ENCODE measurements at places on chromosomes 6 and 20. TPM values are rescaled to one million over a fixed set of nuclear protein-coding genes. Genes with fewer than 3 reads are reported as not detected.

- peaks cover 22% of the 10 kb centered on the region for H3K36me3 ChIP-seq
- no peak for DNase-seq
- peaks cover 6% of the 10 kb centered on the region for H3K27me3 ChIP-seq
- no peak overlapping the region for H3K27ac ChIP-seq
- H3K4me3 ChIP-seq = no peak overlapping the region
These were observed 24.6 kb downstream of the TBX18 start for GRCh38 chr6:84739866-84740208.

PCSK2 gene
- not detected for total RNA-seq

- no peak for DNase-seq
- no peaks in the 10 kb centered on the region for H3K27me3 ChIP-seq
- H3K36me3 ChIP-seq = no peaks in the 10 kb centered on the region
- H3K4me1 ChIP-seq = peaks cover 60% of the 10 kb centered on the region
These were observed 189.7 kb upstream of the JAG1 start for GRCh38 chr20:10863337-10864060.

OSBPL2 gene
- 44.4 TPM for total RNA-seq

NRSN1 gene
- not detected for total RNA-seq

RUNX2 gene
- 14.0 TPM for total RNA-seq

GRIK2 gene
- total RNA-seq = 8.2 TPM

- peaks cover 5% of the 10 kb centered on the region for H3K36me3 ChIP-seq
- no peaks in the 10 kb centered on the region for H3K4me1 ChIP-seq
These were observed 33.0 kb downstream of the SLCO4A1 start for GRCh38 chr20:62675156-62675876.

MGME1 gene
- 15.1 TPM for total RNA-seq

ADGRB3 gene
- total RNA-seq = 1.5 TPM

DNA sequence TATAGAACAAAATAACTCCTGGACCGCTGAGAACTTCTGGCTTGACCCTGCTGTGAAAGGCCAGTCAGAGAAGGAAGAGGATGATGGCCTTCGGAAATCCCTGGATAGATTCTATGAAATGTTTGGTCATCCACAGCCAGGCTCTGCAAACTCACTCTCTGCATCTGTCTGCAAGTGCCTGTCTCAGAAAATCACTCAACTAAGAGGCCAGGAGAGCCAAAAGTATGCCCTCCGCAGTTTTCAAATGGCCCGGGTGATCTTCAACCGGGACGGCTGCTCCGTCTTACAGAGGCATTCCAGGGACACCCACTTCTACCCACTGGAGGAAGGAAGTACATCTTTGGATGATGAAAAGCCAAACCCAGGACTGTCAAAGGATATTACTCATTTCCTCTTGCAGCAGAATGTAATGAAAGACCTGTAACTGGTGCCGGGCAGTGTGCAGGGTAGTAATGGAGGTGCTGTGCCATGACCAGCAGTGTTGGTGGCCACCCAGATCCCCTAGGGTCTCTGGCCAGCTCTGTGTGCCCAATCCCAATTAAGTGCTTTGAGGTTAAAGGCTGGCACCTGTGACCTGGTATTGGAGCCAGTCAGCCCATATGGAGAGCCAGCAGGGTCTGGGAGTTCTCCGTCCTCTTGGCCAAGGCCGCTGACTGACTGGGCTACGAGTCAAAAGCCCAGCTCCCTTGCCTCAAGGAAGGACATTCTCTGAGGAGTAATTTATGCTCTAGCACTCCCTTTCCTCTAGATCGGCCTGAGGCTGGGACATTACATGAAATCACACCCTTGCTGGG is 87.1 kb downstream of the TRMT6 start:
- peaks cover 3% of the 10 kb centered on the region for H3K36me3 ChIP-seq
- no peak overlapping the region for H3K27ac ChIP-seq
- DNase-seq = no peak

BMP5 gene
- total RNA-seq = not detected

DNA sequence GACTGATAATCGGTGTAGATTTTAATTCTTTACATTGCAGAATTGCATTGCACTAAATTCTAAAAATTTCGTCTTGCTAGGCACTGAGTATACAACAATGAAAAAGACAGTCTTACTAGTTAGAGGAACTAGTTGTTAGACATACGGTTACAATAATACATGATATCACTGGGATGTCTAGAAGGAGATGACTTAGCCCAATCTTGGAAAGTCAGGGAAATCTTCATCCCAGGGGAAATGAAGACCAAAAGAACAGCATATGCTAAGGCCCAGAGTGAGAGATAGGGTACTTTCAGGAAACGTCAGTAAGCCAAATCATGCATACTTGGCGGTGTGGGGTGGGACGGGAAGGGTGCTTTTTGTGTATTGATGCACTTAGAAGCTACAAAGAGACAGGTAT is 901 bp downstream of the CEP57L1 start:
- peak overlapping the region; percentile 78 for H3K4me3 ChIP-seq
- peaks cover 1% of the 10 kb centered on the region for H3K36me3 ChIP-seq
- no peaks in the 10 kb centered on the region for H3K27me3 ChIP-seq
- peaks cover 41% of the 10 kb centered on the region for H3K4me1 ChIP-seq
- peak overlapping the region; percentile 99 for H3K27ac ChIP-seq

- H3K36me3 ChIP-seq = no peaks in the 10 kb centered on the region
- H3K27ac ChIP-seq = peak overlapping the region; percentile 14
- no peak for DNase-seq
- H3K4me3 ChIP-seq = no peak overlapping the region
- peaks cover 17% of the 10 kb centered on the region for H3K4me1 ChIP-seq
These were observed 59.0 kb upstream of the TPD52L1 start for GRCh38 chr6:125094563-125094962.

DNA sequence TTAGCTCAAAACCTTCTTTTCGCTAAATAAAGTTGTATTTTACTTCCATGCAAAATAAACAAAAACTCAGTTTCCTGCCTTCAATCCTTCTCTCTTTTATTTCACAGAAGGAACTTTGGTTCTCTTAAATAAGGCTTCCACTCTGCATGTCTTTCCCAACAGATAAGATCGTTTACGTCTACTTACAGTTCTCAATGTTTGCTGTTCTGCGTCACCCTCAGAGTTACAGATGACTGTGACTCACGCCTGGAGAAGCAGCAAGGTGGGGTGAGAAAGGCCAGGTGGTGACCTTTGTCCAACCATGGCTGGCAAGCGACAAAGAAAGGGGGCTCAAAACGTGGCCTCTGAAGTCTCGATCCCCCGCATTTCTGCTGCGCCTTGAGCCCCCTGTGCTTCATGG is 51.4 kb upstream of the RPS6KA2 start:
- no peaks in the 10 kb centered on the region for H3K27me3 ChIP-seq
- no peak for DNase-seq
- H3K4me3 ChIP-seq = no peak overlapping the region
- no peaks in the 10 kb centered on the region for H3K36me3 ChIP-seq

DNA sequence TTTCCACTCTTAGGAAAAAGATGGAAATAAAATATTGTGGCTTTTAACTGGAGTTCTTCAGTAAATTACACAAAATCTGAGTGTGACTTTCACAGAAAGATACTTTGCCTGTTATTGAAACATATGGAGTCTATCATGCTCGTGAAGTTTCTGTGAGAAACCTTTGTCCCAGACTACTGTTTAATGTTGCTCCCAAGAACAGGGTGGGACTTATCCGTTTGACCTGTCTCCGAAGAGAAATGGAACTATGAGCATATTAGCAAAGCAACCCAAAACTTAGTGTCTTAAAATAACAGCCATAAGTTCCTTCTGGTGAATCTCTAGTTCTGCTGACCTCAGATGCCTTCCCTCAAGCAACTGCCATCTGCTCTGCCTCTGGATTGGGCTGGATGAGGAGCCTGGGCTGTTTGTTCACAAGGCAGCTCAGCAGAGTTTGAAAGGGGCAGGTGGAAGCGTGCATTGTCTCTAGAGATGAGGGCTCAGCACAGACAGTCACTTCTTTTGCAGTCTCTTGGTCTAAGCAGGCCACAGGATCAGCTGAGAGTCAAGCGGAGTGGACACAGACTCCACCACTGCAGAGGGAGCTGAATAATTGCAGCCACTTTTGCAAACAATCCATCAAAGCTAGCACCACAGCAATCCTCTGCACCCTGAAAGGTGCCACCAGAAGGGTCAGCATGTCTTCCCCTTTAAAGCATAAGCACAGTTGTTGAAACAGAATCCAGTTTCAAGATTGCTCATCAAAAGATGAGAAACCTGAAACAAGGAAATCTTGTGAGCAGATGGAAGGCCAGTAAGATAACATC is 52.8 kb downstream of the MYB start:
- DNase-seq = no peak
- no peaks in the 10 kb centered on the region for H3K27me3 ChIP-seq
- no peaks in the 10 kb centered on the region for H3K36me3 ChIP-seq

- H3K27me3 ChIP-seq = no peaks in the 10 kb centered on the region
- no peak overlapping the region for H3K27ac ChIP-seq
- H3K4me3 ChIP-seq = no peak overlapping the region
- H3K36me3 ChIP-seq = peaks cover 39% of the 10 kb centered on the region
- H3K4me1 ChIP-seq = peaks cover 7% of the 10 kb centered on the region
These were observed 17.3 kb downstream of the BPHL start for GRCh38 chr6:3135668-3136291.

DNA sequence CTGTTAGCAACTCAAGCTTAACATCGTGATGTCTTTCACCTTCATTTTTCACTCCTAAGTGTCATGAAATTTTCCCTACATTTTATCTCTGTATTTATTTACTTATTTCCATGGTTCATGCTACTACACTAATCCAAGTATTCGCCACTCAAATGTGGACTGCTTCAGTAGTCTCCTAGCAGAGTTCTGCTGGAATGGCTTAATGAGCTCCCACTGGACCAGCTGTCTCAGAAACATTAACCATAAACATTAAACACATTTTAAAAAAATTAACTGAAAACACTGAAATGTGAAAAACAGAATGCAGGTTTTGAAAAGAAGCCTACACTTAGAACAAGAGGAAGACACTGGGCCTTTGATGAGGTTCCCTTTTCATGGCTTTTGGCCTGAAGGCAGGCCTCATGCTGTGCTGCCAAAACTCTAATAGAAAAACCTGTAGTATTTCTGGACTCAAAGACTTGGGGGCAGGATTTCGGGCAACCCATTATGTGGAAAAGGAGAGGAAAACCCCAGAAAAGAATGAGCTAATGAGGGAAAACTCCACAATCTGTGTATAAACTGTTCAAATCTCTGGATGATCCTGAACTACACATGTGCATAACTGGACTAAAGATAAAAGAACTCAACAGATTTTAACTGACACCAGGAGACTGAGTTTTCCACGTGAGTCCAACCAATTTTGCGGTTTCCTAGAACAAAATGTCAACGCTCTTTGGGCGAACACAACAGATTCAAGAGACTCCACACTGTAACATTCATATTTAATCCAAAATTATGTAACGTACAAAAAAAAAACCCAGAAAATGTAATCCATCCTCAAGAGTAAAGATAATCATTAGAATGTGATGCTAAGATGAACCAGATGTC is 33.0 kb downstream of the SAMD3 start:
- DNase-seq = no peak
- no peak overlapping the region for H3K4me3 ChIP-seq
- H3K27ac ChIP-seq = no peak overlapping the region
- H3K27me3 ChIP-seq = no peaks in the 10 kb centered on the region

NCOA6 gene
- total RNA-seq = 21.5 TPM

DNA sequence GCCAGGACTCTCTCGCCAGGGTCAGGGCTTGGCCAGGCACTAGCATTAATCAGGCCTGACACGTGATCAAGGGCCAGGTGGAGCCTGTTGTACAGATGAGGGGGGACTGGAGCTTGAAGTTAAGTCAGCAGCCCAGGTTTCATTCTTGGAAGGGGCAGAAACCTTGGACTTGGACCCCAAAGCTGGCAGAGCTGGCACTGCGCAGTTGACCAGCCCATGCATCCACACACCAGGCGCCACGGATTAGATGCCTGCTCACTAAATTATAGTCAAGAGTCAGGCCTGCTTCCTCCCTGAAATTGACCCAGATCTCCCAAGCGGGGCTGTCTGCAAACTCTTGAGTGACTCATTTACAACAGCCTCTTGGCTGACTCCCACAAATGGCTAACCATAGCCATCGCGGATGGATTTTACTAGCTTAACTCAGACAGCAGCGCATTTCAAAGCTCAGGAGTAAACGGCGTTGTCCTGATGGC is 4.1 kb upstream of the TAF4 start:
- peak; percentile 34 for DNase-seq
- no peak overlapping the region for H3K27ac ChIP-seq
- H3K27me3 ChIP-seq = no peaks in the 10 kb centered on the region
- H3K4me3 ChIP-seq = no peak overlapping the region

- H3K36me3 ChIP-seq = no peaks in the 10 kb centered on the region
- H3K27me3 ChIP-seq = no peaks in the 10 kb centered on the region
- no peak overlapping the region for H3K27ac ChIP-seq
- no peak for DNase-seq
- peaks cover 7% of the 10 kb centered on the region for H3K4me1 ChIP-seq
These were observed 83.6 kb upstream of the MYLIP start for GRCh38 chr6:16045238-16045637.

DNA sequence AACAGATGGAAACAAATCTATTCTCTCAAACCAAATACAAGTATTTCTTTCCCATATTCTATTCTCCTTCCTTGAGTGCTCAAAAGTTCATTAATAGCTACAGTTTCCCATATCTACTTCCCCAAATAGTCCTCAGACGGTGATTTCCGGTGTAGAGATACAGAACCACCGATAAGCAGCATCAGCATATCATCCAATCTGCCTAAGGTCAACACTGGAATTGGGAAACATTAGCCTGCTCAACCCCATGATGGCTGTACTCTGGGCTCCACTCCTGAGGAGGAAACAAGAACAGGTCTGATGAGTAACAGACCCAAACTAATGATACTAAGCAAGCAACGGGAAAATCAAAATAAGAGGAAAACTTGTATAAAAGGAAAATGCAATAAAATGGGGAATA is 115.6 kb downstream of the EPB41L2 start:
- no peak for DNase-seq
- no peak overlapping the region for H3K4me3 ChIP-seq
- no peaks in the 10 kb centered on the region for H3K27me3 ChIP-seq
- no peak overlapping the region for H3K27ac ChIP-seq

- DNase-seq = no peak
- H3K27ac ChIP-seq = no peak overlapping the region
- no peak overlapping the region for H3K4me3 ChIP-seq
- H3K36me3 ChIP-seq = no peaks in the 10 kb centered on the region
- peaks cover 69% of the 10 kb centered on the region for H3K27me3 ChIP-seq
These were observed 75.2 kb upstream of the GLP1R start for GRCh38 chr6:38973178-38974057.

DNA sequence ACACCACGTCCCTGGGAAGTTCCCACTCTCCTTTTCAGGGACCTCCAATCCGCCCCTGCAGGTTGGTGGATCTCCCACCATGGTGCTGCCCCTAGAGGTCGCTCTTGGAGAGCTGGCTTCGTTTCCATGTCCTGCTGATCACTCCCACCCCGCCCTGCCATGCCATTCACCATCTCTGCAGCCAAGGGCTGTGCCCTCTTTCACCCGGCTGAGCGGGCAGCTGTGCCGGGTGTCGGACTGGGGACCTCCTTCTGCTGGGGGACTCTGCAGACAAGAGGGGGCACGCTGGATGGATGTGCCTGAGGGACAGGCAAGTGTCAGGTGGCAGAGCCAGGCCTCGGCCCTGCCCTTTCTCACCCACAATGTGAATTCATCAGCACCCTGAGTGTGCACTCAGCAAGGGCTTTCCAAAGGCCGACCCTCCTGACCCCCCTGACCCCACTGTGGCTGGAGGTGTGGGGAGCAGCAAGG is 347.0 kb downstream of the CDH4 start:
- no peak overlapping the region for H3K27ac ChIP-seq
- peaks cover 3% of the 10 kb centered on the region for H3K36me3 ChIP-seq
- no peak overlapping the region for H3K4me3 ChIP-seq
- H3K4me1 ChIP-seq = no peaks in the 10 kb centered on the region

All from chondrocyte (in vitro differentiated cells).